Kidney (tissue), 22 donors: ENCODE measurements at places on chromosomes 12 and 14. TPM values are rescaled to one million over a fixed set of nuclear protein-coding genes. Genes with fewer than 3 reads are reported as not detected.

DNA sequence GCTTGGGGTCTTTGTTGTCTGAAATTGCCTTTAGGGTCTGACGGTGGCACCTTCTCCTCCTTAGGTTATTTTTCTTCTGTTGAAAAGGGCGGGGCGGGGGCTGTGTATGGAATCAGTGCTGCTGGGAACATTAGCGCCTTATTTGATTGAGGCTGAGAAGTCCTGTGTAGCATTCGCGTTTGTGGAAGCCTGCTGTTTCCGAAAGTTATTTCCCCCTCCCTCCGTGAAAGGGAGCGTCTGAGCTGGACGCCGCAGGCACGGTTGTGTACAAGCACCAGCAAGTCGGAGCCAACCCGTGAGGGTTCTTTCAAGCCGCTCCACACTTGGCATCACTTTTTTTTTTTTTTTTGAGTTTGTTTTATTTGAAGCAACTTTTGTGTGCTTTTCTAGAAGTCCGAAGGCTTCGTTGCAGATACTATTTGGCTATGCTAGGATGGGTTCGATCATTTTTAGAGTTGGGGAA lies 1.1 kb downstream of the SYNE2 start:
- H3K27ac ChIP-seq, result peak overlapping the region; percentile 84
- peaks cover 9% of the 10 kb centered on the region for H3K4me1 ChIP-seq
- peak; percentile 77 for DNase-seq
- no peaks in the 10 kb centered on the region for H3K36me3 ChIP-seq

DNA sequence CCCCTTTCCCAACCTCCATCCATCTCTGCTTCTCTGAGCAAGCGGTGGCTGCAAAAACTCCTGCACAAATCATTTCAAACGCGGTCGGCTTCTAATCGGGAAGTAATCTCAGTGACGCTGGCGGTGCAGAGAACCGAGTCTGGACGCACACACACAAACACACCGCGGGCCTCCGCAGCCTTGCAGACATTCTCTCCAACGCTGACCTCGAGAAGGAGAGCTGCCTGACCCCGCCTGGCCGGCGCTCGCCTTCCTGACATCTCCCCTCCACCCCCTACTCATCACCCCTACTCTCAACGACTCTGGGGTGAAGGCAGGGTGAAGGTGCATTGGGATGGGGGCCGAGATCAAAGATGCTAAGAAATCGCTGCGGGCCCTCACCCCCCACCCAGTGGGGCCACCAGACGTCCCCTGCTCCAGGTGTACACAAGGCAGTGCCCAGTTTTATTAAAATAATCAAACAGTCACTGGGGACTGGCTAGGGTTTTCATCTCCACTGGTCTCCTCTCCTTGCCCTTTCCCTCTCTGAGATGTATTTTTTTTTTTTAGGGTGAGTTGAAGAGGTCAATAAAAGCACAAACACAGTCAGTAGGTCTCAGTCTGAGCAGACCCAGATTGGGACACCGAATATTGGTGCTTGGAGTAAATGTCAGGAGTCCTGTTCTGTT lies 506 bp upstream of the TBX5 start:
- H3K36me3 ChIP-seq, result no peaks in the 10 kb centered on the region
- no peak overlapping the region for H3K4me3 ChIP-seq
- no peak overlapping the region for H3K27ac ChIP-seq
- H3K4me1 ChIP-seq, result no peaks in the 10 kb centered on the region

GRCh38 chr12:95607642-95608041 lies 56.4 kb upstream of the USP44 start:
- no peaks in the 10 kb centered on the region for H3K36me3 ChIP-seq
- no peaks in the 10 kb centered on the region for H3K4me1 ChIP-seq
- H3K27ac ChIP-seq, result no peak overlapping the region
- no peaks in the 10 kb centered on the region for H3K27me3 ChIP-seq
- DNase-seq, result no peak
- no peak overlapping the region for H3K4me3 ChIP-seq

NANOG gene
- total RNA-seq, result 0.16 TPM

- no peak for DNase-seq
- no peak overlapping the region for H3K4me3 ChIP-seq
- H3K27me3 ChIP-seq, result no peaks in the 10 kb centered on the region
- no peaks in the 10 kb centered on the region for H3K36me3 ChIP-seq
- no peak overlapping the region for H3K27ac ChIP-seq
- H3K4me1 ChIP-seq, result peaks cover 10% of the 10 kb centered on the region
These were observed 135.4 kb downstream of the ZFP36L1 start for GRCh38 chr14:68657300-68658028.

- DNase-seq, result no peak
- no peaks in the 10 kb centered on the region for H3K36me3 ChIP-seq
- H3K27ac ChIP-seq, result no peak overlapping the region
These were observed 174.5 kb downstream of the MYRFL start for GRCh38 chr12:69999561-69999960.

DNA sequence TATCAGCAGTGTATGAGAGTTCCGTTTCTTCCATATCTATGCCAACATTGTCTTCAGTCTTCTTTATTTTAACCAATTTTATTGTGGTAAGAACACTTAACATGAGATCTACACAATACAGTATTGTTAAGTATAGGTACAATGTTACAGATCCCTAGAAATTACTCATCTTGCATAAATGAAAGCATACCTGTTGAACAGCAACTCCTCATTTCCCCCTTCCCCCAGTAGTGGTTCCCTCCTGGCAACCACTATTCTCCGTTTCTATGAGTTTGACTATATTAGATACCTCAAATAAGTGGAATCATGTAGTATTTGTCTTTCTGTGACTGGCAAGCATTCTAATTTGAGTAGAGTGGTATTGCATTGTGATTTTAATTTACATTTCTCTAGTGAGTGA lies 150.5 kb downstream of the CRADD start:
- DNase-seq, result no peak
- H3K36me3 ChIP-seq, result no peaks in the 10 kb centered on the region
- H3K4me1 ChIP-seq, result peaks cover 7% of the 10 kb centered on the region
- H3K27ac ChIP-seq, result no peak overlapping the region

DNA sequence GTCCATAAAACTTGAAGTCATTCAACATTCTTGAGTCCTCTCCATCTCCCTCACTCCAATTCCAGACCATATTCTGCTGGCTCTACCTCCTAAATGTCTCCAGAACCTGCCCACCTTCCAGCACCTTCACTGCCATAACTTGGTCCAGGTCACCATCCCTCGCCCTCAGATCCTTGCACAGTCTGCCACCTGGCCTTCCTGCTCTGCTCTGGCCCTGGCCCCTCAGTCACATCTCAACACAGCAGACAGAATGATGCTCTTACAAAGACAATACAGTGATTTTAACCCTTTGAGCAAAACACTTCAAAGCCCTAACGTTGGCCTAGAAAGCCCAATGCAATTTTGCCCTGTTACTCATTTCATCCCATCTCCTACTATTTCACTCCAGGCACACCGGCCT lies 81.8 kb upstream of the PDZRN4 start:
- no peak overlapping the region for H3K4me3 ChIP-seq
- no peaks in the 10 kb centered on the region for H3K36me3 ChIP-seq
- no peak for DNase-seq
- no peaks in the 10 kb centered on the region for H3K4me1 ChIP-seq
- no peak overlapping the region for H3K27ac ChIP-seq

DNA sequence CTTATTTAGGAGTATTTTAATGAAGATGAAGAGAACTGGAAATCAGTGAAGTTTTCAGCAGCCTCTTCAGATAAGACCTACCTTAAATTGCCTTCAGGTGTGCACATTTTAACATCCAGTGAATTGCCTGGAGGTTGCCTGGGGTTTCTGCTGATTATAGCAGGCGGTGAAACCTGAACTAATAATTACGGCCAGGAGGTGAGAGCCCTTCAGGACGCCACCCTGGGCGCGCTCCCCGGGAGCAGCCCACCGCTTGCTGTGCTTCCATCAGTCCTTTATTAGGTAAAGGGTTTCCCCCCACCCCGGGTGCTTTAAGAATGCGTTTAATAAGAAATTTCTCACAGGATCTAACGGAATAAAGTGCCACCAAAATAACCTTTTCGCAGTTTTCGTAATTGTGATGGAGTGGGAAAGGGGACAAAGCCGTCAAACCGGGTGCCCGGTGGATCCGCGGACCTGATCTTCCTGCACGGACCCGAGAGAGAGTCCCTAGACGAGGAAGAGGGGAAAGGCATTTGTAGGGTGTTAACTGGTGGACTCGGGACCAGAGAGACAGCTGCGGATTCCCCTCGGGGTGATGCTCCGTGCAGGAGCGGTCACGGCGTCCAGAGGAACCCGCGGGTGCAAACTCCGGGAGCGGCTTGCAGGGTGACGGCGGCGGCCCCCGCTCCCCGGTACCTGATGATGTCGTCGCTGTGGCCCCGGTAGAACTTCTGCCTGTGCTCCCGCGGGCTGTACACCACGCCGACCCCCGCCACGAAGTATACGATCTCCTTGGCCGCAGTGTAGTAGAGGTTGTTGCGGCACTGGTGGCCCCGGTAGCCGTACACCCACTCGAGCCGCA lies 902 bp downstream of the EML5 start:
- DNase-seq, result peak; percentile 39
- H3K27ac ChIP-seq, result no peak overlapping the region
- no peaks in the 10 kb centered on the region for H3K36me3 ChIP-seq
- peaks cover 3% of the 10 kb centered on the region for H3K4me1 ChIP-seq

DNA sequence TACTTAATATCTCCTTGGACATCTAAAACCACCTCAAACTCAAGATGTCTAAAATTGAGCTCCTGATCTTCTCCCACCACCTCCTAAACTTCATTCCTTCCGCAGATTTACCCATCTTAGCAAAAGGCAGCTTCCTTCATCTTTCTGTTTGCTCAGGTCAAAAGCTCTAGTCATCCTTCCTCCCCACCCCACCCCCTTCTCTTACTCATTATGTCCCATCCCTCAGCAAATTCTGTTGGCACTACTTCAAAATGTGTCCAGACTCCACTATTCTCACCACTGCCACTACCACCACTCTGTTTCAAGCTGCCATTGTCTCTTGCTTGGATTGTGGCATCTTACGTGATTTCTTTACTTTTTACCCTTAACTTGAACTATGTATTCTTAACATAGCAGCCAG lies 59.2 kb upstream of the ZDHHC17 start:
- H3K4me1 ChIP-seq, result no peaks in the 10 kb centered on the region
- no peaks in the 10 kb centered on the region for H3K36me3 ChIP-seq
- no peak overlapping the region for H3K4me3 ChIP-seq
- no peaks in the 10 kb centered on the region for H3K27me3 ChIP-seq
